CD4-positive, alpha-beta T cell treated with Interleukin-4 for 4 hours (primary cell): ENCODE measurements at places on chromosomes 7 and 10.

DNA sequence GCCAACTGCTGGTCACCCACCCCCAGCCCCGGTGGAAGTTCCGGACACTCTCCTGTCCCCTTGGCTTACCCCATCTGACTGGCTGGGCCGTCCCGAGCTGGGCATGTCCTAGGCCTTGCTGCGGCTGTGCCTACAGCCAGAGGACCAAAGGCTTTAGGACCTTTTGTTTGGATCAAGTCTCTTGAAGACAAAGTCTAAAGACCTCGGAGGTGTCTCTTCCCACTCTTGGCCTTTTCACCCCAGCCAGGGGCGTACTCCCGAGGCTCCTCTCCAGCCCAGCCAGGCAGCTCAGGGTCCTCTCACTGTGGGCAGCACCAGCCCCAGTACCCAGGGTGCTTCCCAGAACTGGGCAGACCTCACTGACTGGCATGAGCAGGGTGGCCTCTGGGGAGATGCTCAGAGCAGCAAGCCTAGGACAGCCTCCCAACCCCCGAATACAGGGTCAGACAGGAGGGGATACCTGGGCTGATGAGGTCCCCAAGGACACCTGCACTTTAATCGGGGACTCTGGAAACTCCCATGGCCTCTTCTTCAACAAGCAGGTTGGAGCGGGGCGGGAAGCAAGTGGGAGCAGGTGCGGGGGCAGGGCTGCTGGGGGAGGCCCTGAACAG lies 2.7 kb upstream of the PWWP2B start:
- no peak for DNase-seq

DNA sequence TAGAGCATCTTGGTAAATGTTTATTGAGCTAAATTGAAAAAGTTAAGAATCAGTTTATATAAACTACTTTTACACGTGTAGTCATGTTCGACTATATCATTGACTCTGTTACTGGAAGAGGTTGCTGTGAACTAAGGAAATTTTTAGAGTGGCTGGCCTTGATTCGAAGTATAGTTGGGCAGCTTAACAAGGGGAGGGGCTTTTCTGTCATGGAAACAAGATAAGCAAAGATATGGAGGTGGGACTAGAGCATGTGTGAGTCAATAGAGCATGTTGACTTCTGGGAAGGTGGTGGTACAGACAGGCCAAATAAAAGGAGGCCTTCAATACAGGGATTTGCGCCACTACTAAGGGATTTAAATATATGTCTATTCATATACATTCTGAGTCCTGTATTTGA lies 7.6 kb downstream of the ATP5F1C start:
- no peak for DNase-seq

- DNase-seq, result peak; percentile 93
Observed at GRCh38 chr10:104353325-104354048, at the start of gene CFAP58. Gene CFAP58, plus strand, starts transcription at chr10:104353833. Its CDS starts 65 bp downstream, at chr10:104353898.

- no peak for DNase-seq
Observed at GRCh38 chr7:133718131-133718530, 409.0 kb upstream of the LRGUK start.

GRCh38 chr7:8277394-8277982 lies 15.5 kb upstream of the ICA1 start:
- DNase-seq, result no peak

GRCh38 chr7:106987777-106988176 lies 56.7 kb upstream of the PRKAR2B start:
- DNase-seq, result no peak

GRCh38 chr7:145175366-145175765 lies 339.5 kb upstream of the TPK1 start:
- DNase-seq, result no peak

- no peak for DNase-seq
Observed at GRCh38 chr10:51171946-51172345, 97.7 kb downstream of the PRKG1 start.

DNA sequence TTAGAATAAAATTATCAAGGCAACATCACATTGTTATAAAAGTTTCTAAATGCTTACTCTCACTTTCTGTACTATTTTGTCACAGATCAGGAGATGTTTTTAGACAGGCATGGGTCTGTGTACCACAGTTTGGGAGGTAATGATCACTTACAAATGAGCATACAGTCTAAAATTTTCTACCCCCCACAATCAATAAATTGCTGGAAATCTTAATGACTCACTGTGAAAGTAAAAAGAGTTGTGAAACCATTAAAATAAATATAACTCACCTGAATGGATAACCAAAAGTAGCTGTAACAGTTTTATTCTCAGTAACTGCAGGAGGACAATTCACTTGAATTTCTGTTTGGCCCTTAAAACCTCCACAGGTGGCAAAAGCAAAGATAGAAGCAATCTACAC lies 13.2 kb downstream of the SYPL1 start:
- DNase-seq, result no peak

DNA sequence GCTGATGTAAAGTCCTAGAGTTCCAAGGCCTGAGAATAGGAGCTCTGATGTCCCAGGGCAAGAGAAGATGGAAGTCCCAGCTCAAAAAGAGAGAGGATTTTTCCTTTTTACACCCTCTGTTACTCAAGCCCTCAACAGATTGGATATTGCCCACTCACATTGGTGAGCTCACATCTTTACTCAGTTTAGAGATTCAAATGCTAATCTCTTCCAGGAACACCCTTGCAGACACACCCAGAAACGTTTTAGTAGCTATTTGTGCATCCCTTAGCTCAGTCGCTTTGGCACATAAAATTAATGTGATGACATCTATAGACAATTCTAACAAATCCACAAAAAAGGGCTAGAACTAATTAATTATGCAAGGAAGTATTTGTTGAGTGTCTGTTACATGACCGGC lies 27.1 kb downstream of the ARMC3 start:
- no peak for DNase-seq

DNA sequence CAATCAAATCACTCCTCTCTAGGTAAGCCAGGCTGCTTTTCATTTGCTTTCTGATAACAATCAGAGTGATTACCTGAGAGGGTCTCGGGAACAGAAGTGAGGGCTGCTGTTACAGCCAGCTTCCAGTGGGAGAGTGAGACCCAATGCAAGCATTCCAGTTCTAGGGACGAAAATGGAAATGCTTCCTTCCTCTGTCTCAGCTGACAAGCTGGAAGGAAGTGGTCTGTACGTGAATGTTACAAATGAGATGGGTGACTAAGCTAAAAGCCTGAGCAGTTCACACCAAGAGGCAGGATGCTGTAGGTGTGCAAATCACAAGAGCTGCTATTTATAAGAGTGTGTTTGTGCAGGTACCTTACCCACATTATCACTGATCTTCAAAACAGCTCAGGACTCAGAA lies 772.4 kb downstream of the GRID1 start:
- DNase-seq, result peak; percentile 4

- DNase-seq, result no peak
Observed at GRCh38 chr7:83366629-83367028, 203.9 kb upstream of the PCLO start.

DNA sequence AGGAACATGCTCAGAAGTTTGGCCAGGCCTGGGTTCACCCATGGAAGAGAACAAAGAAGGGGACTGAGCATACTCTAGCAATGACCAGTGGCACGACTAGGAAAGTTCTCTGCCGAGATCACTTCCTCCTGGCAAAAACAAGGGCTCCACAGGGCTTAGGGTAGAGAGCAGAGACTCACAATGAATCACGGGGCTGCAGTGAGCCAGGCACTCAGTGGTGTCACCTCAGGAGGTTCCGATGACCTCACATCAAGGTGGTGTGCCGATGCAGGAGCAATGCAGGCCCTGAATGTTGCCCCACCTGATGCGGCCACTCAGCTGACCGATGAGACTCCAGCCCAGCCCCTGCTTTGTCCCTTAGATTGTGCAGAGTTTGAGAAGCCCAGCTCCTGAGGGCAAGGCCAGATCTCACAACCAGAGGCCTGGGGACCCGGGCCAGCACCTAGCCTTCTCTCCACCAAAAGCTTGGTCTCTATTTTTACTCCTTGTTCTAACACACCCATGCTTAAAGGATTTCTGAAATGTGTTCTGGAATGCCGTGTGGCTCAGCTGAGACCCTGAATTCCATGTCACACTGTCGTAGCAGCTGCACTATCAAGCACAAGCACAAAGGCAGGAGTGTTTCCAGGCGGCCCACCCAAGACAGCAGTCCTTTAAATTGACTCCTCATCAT lies 60.9 kb downstream of the COBL start:
- no peak for DNase-seq

DNA sequence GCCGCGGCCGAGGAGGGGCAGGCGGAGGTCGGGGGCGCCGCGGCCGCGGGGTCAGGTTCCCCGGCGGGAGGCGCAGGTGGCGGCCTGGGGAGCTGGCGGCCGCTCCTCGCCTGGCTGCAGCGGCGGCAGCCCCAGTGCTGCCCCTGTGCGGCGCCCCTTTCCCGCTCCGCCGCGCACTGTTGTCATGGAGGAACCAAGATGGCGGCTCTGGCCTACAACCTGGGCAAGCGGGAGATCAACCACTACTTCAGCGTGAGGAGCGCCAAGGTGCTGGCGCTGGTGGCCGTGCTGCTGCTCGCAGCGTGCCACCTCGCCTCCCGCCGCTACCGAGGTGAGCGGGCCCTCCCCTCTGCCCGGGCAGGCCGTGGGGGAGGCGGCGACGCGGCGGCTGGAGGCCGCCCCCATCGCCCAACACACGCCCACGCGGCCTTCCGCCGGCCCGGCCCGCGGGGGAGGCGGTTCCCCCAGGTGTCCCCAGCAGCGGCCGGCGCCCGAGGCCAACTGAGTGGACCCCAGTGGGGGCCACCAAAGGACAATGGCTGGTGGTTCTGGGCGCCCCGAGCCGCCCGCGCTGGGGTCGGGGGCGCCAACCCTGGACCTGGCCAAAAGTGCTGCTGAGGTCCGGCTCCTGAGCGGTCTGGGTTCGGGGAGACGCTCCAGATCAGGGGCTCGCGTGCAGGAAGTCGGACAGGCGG lies 425 bp downstream of the CASD1 start:
- DNase-seq, result peak; percentile 64

GRCh38 chr10:43491855-43492254 lies 54.9 kb downstream of the ZNF487 start:
- no peak for DNase-seq

- DNase-seq, result no peak
Observed at GRCh38 chr10:1538121-1538520, 199.2 kb downstream of the ADARB2 start.

DNA sequence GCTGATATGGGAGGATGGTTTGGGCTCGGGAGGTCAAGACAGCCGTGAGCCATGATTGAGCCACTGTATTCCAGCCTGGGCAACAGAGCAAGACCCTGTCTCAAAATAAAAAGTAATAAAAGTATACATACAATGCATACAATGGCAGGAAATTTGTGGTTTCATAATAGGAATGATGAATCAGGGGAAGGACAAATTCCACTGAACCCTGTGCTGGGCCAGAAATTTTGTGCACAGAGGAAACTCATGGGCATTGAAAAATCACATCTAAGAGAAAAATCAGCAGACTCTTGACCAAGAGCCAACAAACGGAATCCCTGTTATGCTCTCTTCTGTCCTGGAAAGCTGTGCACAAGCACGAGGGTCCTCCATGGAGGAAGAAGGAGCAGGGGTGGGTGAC lies 35.1 kb downstream of the SEM1 start:
- no peak for DNase-seq

- DNase-seq, result no peak
Observed at GRCh38 chr7:24419077-24419476, 135.1 kb downstream of the NPY start.

- DNase-seq, result no peak
Observed at GRCh38 chr7:40213856-40214255, 79.1 kb downstream of the SUGCT start.

DNA sequence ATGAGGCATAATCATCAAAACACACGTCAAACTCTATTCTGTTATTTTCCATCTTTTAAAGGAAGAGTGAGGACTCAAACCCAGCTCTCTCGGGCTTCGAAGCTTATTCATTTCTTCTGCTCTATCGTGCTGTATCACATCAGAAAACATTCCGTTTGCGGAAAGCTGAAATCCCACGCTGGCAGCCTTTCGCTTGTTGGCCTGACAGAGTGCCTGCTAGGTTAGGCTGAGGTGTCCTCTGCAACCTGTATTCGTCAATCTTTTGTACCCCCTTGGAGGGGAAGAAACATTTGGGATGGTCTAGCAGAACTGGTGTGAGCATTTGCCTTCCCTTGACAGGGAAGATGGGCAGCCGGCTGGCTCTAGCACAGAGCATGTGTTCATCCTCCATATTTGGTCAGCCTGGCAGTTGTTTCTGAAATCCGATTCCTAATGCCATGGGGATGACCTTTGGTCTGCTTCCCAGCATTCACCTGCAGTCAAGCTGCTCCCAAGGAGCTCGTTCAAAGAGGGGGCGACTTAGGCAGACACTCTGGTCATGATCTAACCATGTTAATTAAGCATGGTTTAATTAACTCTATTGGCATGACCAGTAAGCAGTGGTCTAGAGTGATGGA lies 55.2 kb downstream of the TACC2 start:
- DNase-seq, result no peak

- DNase-seq, result no peak
Observed at GRCh38 chr10:129090618-129091366, 376.2 kb upstream of the MGMT start.

DNA sequence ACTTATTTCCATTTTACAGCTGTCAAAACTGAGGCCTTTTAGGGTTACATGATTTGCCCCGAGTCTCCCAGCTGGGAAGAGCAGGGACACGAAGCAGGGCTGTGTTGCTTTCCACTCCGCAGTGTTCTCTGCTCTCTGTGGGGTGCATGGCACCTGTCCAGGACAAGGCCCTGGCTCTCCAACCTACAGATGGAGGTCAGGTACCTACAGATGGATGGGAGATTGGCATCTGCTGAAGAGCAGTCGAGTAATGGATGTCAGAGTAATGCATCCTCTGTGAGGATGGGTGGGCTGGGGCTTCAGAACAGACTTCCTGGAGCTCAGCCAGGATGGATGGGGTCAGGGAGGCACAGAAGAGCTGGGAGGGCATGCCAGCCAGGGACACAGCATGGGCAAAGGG lies 85.0 kb downstream of the EMX2 start:
- no peak for DNase-seq

DNA sequence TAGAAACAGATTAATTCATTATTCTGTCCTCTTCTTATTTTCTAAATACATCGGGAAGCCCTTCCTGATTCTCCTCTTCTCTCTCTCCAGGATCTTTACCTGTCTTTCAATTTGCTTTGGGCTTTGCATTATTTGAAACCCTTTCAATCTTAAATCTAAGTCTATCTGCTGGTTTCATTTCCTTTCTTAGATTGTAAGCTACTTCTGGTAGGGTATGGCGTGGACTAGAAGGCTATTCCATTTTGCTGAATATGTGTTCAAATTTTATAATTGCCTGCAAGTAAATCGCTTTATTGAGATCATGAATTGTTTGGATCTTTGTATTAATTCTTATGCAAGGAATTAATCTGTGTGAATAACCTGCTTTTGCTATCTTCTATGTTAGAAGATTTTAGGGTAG lies 11.1 kb downstream of the STAM start:
- no peak for DNase-seq

- DNase-seq, result no peak
Observed at GRCh38 chr10:61931620-61932332, 30.3 kb downstream of the ARID5B start.

GRCh38 chr7:149871576-149871975 lies 2.2 kb upstream of the ATP6V0E2 start:
- DNase-seq, result peak; percentile 17

DNA sequence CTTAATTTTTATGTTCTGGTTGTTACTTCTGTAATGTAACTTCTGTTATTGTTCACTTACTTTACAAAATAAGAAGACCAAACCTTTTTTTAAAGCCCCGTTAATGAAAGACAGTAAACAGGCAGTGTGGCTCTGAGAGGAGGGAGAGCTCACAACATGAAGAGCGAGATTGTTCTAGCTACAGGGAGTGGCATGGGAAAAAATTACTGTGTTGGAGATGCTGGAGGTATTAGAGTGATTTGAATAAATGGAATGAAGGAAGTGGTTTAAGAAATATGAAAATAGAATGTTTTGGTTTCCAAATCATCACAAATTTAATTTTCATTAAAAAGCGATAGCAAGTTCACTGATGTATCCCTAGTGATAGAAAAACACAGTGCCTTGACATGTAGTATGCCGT lies 31.8 kb downstream of the REEP3 start:
- no peak for DNase-seq
